ENCODE measurements at places on chromosomes 16 and 17.

- no peak for DNase-seq
These were observed 144.8 kb downstream of the MRTFB start for GRCh38 chr16:14215941-14216340.

DNA sequence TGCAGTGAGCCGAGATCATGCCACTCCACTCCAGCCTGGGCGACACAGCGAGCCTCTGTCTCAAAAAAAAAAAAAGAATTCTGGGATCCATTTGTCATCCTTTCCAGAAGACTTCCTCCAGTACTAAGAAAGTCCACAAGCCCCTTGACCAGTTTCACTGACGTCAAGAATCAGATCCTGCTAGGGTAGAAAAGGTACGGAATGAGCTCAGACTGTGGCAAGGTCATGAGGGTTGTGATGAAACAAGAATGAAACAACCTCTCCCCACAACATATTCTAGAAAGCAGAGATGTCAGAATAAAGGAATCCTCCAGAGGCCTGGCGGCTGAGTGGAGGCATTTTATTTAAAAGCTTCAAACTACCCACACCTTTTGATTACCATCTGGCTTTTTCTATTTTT is 29.9 kb downstream of the TRAF4 start:
- DNase-seq = no peak

GRCh38 chr16:89365044-89365467 is 125.3 kb downstream of the ANKRD11 start:
- peak; percentile 53 for DNase-seq

DNA sequence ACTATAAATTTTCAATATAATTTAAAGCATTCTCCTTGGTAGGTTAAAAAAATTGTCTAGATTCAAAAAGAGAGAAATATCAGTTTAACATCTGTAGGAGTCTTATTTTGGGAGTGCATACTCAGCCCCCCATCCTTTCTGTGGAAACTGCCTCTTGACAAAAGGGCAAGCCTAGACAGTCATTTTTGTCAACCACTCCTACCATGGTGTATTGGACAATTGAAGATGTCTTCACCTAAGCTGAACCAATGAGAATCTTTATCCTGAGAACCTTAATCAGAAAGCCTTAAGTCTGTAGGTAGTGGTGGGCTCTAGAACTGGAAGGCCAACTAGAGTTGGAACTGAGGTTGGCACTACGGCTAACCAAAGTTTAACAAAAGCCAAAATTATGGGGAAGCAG is 65.7 kb upstream of the MED13 start:
- DNase-seq = no peak

- peak; percentile 48 for DNase-seq
These were observed 30.3 kb downstream of the CHD9NB start for GRCh38 chr16:53022374-53022773.

All from kidney glomerular epithelial cell (primary cell).